Brain (organoid and tissue), 16 donors: ENCODE measurements at places on chromosomes 4 and X.

- peak; percentile 44 for DNase-seq
Observed at GRCh38 chr4:153465615-153466080, 512 bp upstream of the TMEM131L start.

GRCh38 chrX:56762220-56762619, 33.2 kb downstream of the NBDY start:
- DNase-seq, result no peak

DNA sequence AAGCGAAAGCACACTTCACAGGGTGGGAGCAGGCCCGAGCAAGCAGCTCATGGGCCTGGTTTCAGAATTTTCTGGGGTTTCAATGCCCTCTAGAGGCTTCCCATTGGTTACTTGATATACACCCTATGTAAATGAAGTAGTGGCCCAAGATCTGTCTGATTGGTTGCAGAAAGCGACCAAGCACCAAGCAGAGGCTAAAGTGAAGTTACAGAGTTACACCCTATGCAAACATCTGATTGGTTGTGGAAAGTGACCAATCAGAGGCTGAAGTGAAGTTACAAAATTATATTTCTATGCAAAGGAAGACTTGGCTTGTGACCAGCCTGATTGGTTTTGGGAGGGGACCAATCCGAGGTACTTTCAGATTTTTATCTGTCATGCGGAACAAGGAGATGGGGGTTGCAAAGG, 8.2 kb downstream of the FHIP1A start:
- no peak for DNase-seq

DNA sequence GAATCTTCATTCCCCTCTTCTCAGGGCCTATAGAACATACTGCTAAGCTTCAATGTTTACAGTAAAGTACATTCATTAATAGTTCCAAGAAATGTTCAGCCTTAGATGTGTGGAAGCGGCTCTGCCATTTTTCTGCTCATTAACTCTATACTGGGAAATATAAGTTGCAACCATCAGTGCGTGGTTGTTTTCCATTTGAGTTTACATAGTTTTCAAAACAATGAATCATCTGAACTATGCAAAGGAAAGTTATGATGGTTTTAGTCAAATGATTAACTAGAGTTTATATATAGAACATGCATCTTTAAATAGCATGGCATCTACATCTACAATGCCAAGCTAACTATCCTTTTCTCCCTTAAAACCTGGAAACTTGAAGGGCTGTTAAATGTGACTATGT, 29.6 kb downstream of the LEF1 start:
- DNase-seq, result no peak

DNA sequence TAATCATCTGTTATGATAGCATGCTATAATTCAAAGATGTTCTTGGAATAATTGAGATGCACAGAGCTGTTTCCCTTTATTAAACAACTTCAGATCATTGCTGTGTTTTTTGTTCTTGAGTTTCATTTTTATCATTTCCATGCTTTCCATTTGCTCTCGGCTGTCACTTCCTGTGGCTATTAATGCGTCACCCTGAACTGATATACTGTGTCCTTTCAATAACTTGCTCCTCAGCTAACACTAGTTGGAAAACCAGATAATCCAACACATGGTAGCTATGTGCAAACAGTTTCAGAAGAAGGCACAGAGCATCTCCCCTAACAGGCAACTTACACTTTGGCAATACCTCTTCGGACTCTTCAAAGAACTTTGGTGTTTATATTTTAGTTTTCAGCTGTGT, 376.0 kb downstream of the GBA3 start:
- no peak for DNase-seq

- DNase-seq, result peak; percentile 19
Observed at GRCh38 chr4:156638925-156639605, 332.5 kb downstream of the PDGFC start.

DNA sequence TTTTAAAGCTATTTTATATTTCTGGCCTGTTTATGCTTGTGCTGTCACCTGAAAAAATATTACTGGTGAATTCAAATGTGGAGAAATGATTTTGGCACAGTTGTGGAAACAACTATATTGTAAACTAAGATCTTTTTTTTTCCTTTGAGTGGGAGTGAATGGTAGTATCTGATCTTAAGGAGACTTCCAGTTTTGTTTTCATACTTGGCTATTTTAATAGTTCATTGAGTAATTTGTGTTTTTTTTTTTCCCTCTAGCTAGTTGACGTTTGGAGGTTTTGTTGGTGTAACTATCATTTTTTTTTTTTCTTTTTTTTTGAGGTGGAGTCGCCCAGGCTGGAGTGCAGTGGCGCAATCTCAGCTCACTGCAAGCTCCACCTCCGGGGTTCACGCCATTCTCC, 10.5 kb downstream of the STAG2 start:
- no peak for DNase-seq

DNA sequence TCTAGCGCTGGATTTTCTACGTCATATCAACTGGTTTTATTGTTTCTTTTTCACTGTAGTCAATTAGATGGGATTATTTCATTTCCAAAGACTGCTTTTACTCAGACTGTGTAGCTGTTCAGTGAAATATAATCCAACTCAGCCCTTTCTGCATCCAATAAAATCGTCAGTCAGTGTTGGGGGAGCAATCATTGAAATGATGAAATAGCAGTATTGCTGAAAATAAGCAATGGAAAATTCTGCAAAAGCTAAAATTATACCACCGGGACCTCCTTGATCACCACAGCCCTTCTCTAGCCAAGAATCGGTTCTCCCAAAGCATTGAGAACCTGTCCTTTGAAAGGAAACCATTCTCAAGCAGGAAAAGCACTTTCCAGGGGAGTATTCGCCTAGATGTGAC, 243.1 kb upstream of the TENM3 start:
- no peak for DNase-seq

DNA sequence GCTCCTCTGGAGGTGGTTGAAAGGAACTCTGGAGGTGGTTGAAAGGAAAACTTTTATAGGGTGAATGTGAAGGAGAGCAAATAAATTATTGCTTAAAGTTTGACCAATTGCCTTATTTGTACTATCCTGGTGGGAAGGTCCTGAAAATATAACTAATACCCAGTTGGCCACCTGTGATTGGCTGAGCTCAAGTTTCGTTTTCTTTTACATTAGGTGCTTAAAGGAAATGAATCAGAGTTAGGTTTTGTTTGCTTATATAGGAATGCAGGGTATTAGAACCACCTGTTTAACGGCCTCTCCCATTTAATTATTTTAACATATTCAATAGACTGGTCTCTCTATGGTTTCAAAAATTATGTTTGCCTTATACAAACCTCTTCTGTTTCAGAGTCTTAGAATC, 497.6 kb downstream of the PRR32 start:
- DNase-seq, result no peak

GRCh38 chr4:1330761-1331590, 16.0 kb upstream of the UVSSA start:
- no peak for DNase-seq

GRCh38 chrX:5876984-5877596, 351.6 kb downstream of the NLGN4X start:
- DNase-seq, result no peak

- no peak for DNase-seq
Observed at GRCh38 chr4:26854701-26855100, 5.9 kb upstream of the STIM2 start.

DNA sequence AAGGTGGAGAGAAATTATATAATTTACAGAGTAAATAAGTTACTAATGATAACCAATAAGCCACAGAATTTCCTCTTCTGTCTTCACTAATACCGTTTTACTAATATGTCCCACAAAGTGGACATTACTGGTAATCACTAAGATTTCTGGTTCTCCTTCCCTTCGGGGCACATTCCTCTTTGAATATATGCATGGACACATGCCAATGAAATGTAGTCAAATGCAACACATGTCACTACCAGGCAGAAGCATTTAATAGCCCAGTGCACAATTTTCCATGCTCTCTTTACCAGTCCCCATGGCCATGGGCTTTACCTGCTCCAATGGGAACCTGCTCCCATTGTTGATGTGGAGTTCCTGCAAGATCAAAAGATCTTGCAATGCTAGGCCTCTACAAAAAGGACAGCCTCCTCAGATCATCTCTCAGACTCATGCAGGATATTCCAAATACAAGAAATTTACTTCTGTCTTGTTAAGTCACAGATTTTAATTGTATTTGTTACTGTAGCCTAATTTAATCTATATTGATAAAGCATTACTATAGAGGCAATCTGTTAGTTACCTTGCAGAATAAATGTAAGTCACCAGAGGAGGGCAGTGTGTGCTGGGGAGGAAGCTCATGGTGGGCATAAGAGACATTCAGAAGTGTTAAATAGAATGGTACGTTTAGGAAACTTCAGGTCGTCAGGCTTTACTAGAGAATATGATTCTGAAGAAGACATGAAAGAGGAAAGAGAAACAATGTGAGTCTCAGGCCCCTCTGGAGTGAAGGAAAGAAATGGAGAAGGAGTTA, 37.1 kb upstream of the INPP4B start:
- peak; percentile 8 for DNase-seq

- DNase-seq, result peak; percentile 73
Observed at GRCh38 chr4:15779306-15779705, 1.2 kb downstream of the CD38 start.

- DNase-seq, result no peak
Observed at GRCh38 chrX:2632533-2633504, 58.3 kb upstream of the CD99 start.

GRCh38 chr4:30716681-30717207, 3.4 kb upstream of the PCDH7 start:
- no peak for DNase-seq
